ENCODE measurements at places on chromosomes 13 and 19.

DNA sequence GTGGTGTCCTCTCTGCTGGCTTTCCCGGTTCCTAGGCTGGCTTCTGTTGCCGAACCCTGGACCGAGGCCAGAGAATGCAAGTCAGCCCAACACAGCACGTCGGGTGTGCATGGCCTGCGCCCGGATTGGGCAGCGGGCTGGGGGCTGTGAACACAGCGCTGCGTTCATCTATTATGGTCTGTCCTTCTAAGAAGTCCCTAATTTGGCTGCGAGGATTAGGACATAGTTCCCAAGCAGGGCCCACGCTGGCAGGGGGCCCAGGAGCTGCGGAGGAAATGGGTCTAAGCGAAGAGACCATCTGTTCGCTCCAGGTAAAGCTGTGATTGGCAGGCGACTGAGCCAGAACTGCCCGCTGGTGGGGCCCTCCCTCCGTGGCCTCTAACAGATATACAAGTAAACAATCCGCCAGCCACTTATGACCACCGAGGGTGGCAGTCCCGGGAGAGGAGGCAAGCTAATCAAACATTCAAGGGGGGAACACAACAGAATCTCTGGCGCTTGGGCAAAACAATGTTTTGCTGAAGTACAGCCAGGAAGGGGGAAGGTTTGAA, 6.0 kb downstream of the SYCE2 start:
- DNase-seq: peak; percentile 51

GRCh38 chr13:97141097-97141496, 81.0 kb upstream of the MBNL2 start:
- no peak for DNase-seq

DNA sequence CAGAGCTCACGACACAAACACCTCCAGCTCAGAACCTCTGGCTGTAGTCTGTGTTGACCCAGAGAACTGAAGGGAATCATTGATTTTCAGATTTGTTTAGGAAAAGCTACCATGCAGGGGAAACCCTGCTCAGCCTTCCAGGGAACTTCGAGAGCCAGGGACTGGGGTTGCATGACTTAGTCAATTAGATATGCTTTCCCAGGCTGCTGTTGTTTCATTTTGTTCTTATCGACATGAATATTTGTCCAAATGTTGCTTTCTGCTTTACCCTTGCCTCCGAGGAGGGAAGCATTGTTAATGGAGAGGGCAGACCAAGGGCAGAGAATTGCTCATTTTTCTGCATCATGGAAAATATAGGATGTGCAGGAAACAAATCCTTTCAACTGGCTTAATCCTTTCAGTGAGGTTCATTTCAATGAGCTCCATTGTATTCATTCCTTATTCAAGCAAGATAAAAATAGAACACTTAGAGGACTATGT, 82.5 kb downstream of the KLF5 start:
- DNase-seq: no peak

GRCh38 chr19:49342291-49342721, 7.1 kb downstream of the CD37 start:
- no peak for DNase-seq

DNA sequence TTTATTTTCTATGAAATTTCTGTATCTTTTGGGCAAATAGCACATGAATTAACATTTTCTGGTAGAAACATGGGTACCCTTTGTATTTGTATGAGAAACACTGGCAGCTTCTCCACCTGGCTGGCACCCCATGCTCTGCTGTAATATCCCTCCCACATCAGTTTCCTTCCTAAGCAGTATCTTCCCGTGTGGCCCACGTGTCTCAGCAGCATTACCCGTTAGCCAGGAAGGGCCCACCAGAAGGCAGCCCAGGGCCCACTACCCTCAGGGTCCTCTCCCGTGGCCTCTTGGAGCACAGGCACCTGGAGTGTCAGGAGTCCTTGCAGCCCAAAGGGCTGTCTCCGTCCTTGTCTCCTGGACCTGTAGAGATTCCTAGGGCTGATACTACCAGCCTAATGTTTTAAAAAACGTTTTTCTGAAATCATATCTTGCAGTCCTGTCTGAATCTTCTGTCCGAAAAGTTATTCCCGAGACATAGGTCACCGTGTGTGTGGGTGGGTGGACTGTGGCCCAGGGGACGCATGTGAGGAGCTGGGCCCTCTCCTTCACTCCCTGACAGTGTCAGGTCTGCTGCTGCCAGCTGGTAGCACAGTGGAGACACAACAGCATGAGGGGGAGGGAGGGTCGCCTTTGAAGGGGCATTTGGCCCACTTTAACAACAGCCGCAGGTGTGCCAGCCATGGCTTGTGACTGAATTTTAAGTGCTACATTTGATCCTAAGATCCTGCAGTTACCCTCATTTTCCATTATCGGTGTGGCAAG, 22.0 kb upstream of the TEX29 start:
- DNase-seq: no peak

GRCh38 chr19:16380943-16381755, 56.5 kb downstream of the KLF2 start:
- DNase-seq: no peak

DNA sequence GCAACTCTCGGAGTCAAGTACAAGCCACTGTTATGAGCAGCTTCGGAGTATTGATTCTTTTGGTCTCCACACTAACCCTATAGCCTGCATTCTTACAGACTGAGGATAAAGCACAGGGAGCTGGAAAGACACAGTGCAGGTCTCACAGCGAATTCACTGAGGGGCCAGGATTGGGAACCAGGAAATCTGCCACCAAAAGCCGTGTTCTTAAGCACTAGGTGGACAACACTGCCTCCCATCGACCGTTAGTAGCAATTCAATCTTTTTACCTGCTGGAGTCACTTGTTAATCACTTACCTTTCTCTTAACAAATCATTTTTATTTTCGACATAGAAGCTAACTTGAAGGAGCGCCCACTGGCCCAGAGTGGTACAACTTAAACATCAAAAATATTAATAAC, 6.3 kb downstream of the PMIS2 start:
- no peak for DNase-seq

DNA sequence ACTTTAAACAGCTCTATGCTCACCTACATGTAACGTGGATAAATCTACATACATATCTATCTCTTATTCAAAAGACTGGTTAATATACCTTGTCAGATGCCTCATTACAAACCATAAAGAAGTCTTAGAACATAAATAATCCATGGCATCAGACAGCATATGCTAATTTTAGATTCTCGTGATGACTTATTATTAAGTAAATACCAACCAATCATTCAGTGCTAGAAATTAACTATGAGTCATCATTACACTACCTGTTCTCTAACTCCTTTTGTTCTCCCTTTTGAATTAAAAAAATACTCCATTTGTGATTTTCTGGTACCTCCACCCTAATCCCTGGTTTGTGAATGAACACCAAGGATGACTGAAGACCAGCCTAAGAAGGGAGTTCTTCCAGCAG, 754.3 kb upstream of the ARGLU1 start:
- no peak for DNase-seq

GRCh38 chr19:4360081-4360569, 16.8 kb downstream of the MPND start:
- no peak for DNase-seq

GRCh38 chr13:60075850-60076249, 87.9 kb downstream of the DIAPH3 start:
- DNase-seq: no peak

DNA sequence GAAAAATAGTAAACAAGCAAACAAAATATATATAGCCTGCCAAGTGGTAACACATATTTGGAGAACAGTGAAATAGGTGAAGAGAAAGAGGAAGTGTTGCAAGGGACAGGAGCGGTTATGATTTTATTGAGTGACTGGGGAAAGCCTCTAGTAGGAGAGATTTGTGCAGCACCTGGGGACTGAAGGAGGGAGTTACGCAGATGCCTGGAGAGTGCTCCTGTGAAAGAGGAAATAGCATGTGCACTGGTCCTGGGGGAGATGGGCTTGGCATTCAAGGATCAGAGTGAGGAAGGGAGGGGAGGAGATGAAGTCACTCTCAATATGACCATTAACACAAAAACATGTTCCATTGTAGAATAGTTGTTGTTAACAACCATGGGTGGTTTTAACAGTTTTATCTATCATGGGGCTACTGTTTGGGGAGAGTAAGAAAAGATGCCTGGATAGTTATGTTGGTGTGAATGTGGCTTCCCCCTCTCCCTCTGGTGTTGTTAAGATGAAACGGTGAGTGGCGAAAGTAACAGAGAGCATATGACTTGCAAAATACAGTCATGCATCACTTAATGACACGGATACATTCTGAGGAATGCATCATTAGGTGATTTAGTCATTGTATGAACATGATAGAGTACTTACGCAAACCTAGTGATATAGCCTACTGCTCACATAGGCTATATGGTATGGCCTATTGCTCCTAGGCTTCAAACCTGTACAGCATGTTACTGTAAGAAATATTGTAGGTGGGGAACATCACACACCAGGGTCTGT, 251.7 kb upstream of the ARGLU1 start:
- no peak for DNase-seq

DNA sequence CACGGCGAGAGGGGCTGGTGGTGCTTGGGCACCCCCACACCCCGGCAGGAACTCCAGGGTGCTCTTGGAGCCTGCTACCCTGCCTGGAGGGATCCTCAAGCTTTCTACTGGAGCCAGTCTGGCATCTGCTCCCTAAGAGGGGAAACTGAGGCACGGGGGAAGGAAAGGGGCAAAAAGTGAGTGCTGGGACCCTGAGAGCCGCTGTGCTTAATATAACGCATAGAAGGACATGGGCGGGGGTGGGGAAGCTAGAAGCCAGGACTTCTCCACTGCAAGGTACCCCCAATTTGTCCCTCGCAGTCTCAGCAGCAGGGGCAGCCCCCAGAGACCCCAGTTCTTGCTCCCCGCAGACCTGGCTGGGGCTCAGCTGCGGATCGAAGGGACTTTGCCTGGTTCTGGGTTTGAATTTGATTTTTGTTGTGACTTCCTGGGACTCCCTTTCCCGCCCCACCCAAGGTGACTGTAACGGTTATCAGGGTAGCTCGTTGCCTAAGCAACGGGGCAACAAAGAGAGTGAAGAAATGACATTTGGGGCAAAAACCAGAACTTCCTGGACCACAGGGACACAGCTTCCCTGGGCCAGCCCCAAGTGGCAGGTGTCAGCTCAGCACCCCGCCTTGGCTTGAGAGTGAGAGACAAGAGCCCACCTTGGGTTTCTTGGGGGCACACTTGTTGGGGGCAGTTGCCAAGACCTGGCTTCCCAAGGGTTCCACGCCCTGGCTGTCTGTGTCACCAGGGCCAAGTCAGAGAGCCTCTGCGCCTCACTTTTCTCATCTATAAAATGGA, 638 bp downstream of the ADGRE5 start:
- no peak for DNase-seq

DNA sequence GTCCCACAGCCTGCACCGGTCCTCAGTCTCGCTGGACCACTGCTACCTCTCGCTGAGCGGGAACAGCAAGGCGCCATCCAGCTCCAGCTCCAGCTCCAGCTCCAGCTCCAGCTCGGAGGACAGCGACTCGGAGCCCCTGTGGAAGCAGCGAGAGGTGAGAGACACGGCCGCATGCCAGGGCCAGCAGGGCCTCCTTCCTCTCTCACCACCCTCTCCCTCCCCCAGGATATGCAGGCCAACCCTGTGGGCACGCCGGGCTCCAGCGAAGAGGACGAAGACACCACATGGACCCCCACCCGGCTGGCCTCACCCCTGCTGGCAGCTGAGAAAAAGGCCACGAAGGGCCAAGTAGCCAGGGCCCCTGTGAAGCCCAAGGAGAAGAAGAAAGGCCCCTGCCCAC, 7.3 kb downstream of the SIX5 start:
- no peak for DNase-seq

DNA sequence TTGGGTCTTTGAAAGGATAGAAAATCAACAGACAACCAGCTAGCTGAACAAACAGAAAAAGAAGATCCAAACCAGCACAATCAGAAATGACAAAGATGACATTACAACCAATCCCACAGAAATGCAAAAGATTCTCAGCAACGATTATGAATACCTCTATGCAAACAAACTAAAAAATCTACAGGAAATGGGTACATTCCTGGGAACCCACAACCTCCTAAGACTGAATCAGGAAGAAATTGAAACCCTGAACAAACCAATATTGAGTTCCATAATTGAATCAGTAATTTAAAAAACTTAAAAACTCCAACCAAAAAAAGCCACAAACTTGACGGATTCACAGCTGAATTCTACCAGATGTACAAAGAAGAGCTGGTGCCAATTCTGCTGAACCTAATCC, 20.9 kb upstream of the C1QTNF9B start:
- no peak for DNase-seq

DNA sequence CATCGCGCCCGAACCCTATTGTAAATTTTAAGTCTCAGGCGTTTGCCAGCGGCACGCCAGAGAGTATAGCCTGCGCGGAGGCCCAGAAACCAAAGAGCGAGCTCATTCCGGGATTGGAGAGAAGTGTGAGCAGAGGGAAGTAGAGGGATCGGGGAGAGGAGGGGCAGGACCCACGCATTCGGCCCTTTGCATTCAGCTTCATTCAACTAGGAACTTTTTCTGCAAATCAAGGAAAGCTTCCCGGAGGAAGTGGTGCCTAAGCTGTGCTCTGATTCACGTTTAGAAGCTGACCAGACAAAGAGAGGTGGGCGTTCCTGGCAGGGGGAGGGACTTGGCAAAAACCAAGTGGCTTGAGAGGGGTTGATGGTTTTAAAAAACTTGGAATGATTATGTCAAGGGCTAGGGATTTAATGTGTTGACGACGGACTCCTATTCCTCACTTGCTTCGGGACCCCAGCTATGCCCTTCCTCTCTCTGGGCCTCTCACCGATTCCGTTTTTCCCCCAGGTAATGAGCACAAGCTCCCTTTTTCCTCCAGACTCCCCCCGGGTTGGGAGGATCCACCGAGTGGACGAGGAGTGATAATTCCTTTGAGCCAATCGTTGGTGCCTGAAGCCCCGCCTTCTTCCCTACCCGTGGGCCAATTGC, 811 bp upstream of the PRMT1 start:
- no peak for DNase-seq

DNA sequence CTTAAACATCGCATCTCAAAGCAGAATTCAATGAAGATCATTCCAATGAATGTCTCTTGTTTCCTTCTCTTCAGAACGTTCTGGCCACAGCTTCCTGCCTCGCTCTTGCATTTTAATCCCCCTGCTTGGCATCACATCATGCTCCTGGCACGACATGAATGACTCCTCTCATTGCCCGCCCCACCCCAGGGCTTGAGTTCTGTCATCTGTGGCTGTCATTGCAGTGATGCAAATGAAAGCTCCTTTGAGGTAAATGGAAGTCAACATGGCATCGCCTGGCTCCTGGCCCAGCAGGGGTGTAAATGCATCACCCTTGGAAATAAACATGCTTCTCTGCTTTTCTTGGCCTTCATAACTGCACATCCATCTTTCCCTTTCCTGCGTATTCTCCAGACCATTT, 48.6 kb downstream of the SCEL start:
- DNase-seq: no peak

DNA sequence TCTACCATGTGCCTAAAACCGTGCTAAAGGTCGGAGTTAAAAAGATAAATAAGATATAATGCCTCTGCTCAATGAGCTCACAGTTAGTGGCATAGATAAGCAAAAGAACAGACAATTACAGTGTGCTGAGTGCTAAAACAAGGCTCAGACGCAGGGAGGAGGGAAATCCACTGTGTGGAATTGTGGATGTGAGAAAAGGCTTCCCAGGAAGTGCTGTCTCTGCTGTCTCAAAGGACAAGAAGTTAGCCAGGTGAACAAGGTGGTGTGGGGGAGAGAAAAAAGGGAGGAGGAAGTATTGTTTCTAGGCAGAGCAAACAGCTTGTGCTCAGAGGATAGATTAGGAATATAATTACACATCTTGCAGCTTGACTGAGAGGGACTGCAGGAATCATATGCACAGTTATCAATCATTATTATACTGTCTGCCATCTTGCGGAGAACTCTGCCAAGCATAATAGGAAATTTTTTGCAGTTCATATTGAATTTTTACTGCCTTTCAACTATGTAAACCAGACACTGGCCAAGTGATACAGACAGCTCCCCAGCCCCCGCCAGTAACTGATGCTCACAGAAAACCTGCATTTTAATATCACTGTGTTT, 9.3 kb downstream of the C13orf42 start:
- no peak for DNase-seq

Measured in KG1 (cell line).